ENCODE measurements at places on chromosomes 1 and 21. TPM values are rescaled to one million over a fixed set of nuclear protein-coding genes. Genes with fewer than 3 reads are reported as not detected.

RHOU gene
- total RNA-seq = 17.5 TPM

EPB41 gene
- 36.2 TPM for total RNA-seq

ZNF683 gene
- not detected for total RNA-seq

CTSE gene
- total RNA-seq = not detected

FLG2 gene
- total RNA-seq = not detected

FNDC10 gene
- 1.4 TPM for total RNA-seq

VASH2 gene
- total RNA-seq = 0.19 TPM

MAP10 gene
- 1.2 TPM for total RNA-seq

AMY2B gene
- 0.51 TPM for total RNA-seq

RAB25 gene
- not detected for total RNA-seq

SIK1 gene
- 0.84 TPM for total RNA-seq

DENND1B gene
- total RNA-seq = 2.6 TPM

PTAFR gene
- 0.17 TPM for total RNA-seq

UMODL1 gene
- not detected for total RNA-seq

Measured in dermis blood vessel endothelial cell (primary cell).